ENCODE measurements at places on chromosomes 3 and 15.

GRCh38 chr3:140532793-140533330 lies 145.0 kb upstream of the TRIM42 start:
- peaks cover 11% of the 10 kb centered on the region for H3K27me3 ChIP-seq
- no peak overlapping the region for H3K27ac ChIP-seq
- H3K4me3 ChIP-seq, result no peak overlapping the region
- no peaks in the 10 kb centered on the region for H3K36me3 ChIP-seq
- no peaks in the 10 kb centered on the region for H3K4me1 ChIP-seq

GRCh38 chr3:30986551-30986950 lies 92.1 kb upstream of the GADL1 start:
- H3K27ac ChIP-seq, result no peak overlapping the region
- peaks cover 31% of the 10 kb centered on the region for H3K4me1 ChIP-seq
- no peaks in the 10 kb centered on the region for H3K27me3 ChIP-seq
- DNase-seq, result no peak
- H3K36me3 ChIP-seq, result no peaks in the 10 kb centered on the region
- H3K4me3 ChIP-seq, result no peak overlapping the region

DNA sequence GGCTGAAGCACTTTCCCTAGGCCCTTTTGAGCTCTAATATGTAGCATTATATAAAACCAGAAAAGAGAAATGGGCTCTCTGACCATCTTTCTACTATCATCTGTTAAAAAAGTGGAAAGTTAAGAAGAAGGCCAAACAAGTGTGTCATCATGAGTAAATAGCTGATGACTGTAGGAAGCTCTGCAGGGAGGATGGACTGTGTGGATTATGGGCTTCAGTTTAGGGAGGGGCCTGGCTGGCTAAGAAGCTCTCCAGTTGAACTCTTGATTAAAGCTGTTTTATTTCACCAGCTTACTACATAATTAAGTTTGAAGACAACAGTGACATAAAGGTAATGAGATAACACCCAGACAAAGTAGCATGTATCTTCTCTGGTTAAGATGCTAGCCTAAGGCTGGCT lies 30.6 kb downstream of the INTS14 start:
- H3K27me3 ChIP-seq, result no peaks in the 10 kb centered on the region
- no peak overlapping the region for H3K27ac ChIP-seq
- peaks cover 17% of the 10 kb centered on the region for H3K4me1 ChIP-seq

GRCh38 chr15:23472033-23472432 lies 25.0 kb upstream of the GOLGA6L2 start:
- no peak for DNase-seq
- H3K27me3 ChIP-seq, result no peaks in the 10 kb centered on the region
- no peak overlapping the region for H3K27ac ChIP-seq
- no peaks in the 10 kb centered on the region for H3K4me1 ChIP-seq
- no peaks in the 10 kb centered on the region for H3K36me3 ChIP-seq

- no peaks in the 10 kb centered on the region for H3K36me3 ChIP-seq
- DNase-seq, result no peak
- no peaks in the 10 kb centered on the region for H3K27me3 ChIP-seq
- H3K4me1 ChIP-seq, result no peaks in the 10 kb centered on the region
Observed at GRCh38 chr15:94414916-94415315, 183.6 kb downstream of the MCTP2 start.

- no peaks in the 10 kb centered on the region for H3K27me3 ChIP-seq
- no peak for DNase-seq
- no peak overlapping the region for H3K27ac ChIP-seq
- H3K4me3 ChIP-seq, result no peak overlapping the region
- no peaks in the 10 kb centered on the region for H3K4me1 ChIP-seq
- peaks cover 71% of the 10 kb centered on the region for H3K36me3 ChIP-seq
Observed at GRCh38 chr15:78012643-78013077, 64.9 kb downstream of the TBC1D2B start.

- no peaks in the 10 kb centered on the region for H3K4me1 ChIP-seq
- H3K36me3 ChIP-seq, result no peaks in the 10 kb centered on the region
- no peak overlapping the region for H3K27ac ChIP-seq
- H3K4me3 ChIP-seq, result no peak overlapping the region
- DNase-seq, result no peak
Observed at GRCh38 chr15:49415149-49415548, 7.9 kb upstream of the FGF7 start.

DNA sequence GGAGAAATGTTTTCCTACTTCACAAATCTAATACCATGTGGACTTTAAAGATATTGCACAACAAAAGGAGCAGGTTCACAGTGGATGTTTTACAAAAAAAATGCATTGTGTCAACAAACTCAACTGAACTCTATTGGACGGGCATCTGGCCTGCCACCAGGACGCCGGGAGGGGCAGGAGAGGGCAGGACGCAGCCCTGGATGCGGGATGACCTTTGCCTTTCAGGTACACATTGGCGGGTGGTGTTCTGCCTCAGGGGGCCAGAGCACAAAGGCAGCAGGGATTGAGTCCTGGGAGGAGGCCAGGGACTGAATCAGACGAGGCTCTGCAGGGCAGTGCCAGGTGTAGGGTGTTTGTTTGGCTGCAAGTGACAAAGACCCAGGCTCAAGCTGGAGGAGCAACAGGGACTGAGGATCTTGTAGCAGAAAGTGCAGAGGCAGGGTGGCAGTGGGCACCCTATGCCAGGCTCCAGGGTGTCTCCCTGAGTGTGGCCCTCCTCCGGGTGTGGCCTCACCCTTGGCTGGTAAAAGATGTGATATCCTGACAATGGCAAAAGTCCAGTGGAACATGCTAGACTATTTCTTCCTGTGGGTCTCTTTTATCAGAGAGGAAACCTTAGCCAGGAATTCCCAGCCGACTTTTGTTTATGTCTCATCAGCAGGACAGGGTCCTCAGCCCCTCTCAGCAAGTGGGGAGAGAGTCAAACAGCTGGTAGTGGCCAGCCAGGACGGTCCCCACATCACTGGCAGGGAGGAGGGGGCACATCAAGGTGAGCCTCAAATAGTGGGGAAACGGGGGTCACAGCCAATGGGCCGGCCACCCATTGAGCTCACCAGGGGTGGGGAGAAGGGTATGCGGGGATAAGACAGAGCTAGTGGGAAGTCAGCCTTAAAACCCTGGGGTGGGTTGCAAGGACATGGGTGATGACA lies 29.7 kb upstream of the KLF13 start:
- H3K27ac ChIP-seq, result no peak overlapping the region
- no peaks in the 10 kb centered on the region for H3K27me3 ChIP-seq
- H3K4me3 ChIP-seq, result no peak overlapping the region
- DNase-seq, result no peak

DNA sequence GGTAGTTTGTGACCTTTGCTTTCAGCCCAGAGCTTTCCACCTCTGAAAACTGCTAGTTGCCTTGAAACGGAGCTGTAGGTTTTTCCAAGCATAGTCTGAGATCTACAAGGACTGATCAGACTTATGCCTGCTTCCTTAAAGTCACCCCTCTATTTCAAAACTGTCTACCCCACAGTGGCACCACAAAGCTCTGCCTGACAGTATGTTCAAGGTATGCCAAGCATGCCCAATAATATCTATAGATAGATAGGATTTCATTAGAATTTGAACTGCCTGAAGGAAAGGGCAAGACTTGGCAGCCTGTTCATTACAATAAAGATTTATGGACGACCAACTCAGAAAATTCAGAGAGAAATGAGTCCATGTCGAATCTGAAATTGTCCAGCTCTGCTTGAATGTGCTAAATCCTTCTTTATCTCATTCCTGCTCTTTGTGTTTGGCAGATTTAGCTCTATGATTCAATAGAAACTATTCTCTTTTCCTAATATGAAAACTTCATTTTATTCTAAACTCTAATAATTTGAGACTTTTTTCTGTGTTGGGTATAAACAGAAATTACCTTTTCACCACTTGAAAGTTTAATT lies 227.6 kb upstream of the TBC1D5 start:
- peaks cover 82% of the 10 kb centered on the region for H3K4me1 ChIP-seq
- no peaks in the 10 kb centered on the region for H3K27me3 ChIP-seq
- no peaks in the 10 kb centered on the region for H3K36me3 ChIP-seq

GRCh38 chr3:17140670-17141505 lies 256.1 kb downstream of the PLCL2 start:
- no peak for DNase-seq
- no peaks in the 10 kb centered on the region for H3K27me3 ChIP-seq
- H3K36me3 ChIP-seq, result no peaks in the 10 kb centered on the region
- no peak overlapping the region for H3K4me3 ChIP-seq
- H3K4me1 ChIP-seq, result peaks cover 6% of the 10 kb centered on the region
- H3K27ac ChIP-seq, result no peak overlapping the region

DNA sequence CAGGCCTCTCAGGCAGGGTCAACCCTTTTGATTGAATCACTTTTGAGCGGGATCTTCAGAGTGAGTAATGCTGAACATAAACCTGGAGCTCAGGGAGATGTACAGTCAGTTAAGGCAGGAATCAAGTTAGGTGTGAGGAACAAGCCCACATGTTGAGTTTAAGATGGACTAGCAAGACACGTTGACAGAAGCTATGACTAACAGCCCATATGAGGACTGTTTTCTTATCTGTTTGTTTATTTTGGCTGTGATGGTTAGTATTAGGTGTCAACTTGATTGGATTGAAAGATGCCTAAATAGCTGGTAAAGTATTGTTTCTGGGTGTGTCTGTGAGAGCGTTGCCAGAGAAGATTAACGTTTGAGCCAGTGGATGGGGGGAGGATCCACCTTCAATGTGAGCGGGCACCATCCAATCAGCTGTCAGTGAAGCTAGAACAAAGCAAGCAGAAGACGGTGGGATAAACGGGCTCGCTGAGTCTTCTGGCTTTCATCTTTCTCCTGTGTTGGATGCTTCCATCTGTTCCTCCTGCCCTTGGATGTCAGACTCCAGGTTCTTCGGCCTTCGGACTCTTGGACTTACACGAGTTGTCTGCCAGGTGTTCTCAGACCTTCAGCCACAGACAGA lies 232.3 kb upstream of the STAC start:
- no peak overlapping the region for H3K4me3 ChIP-seq
- no peak for DNase-seq
- H3K27me3 ChIP-seq, result no peaks in the 10 kb centered on the region
- H3K36me3 ChIP-seq, result no peaks in the 10 kb centered on the region
- no peak overlapping the region for H3K27ac ChIP-seq

GRCh38 chr15:78617076-78617475 lies 3.7 kb downstream of the CHRNA3 start:
- H3K4me1 ChIP-seq, result peaks cover 23% of the 10 kb centered on the region
- H3K27ac ChIP-seq, result no peak overlapping the region
- H3K36me3 ChIP-seq, result no peaks in the 10 kb centered on the region
- peaks cover 29% of the 10 kb centered on the region for H3K27me3 ChIP-seq
- no peak overlapping the region for H3K4me3 ChIP-seq

- H3K27me3 ChIP-seq, result no peaks in the 10 kb centered on the region
Observed at GRCh38 chr3:113214917-113215595, 3.7 kb downstream of the BOC start.

GRCh38 chr3:104933972-104934371 lies 432.7 kb upstream of the ALCAM start:
- no peaks in the 10 kb centered on the region for H3K36me3 ChIP-seq
- DNase-seq, result no peak
- H3K27me3 ChIP-seq, result no peaks in the 10 kb centered on the region

GRCh38 chr3:79246875-79247724 lies 520.7 kb downstream of the ROBO1 start:
- H3K36me3 ChIP-seq, result no peaks in the 10 kb centered on the region
- no peak overlapping the region for H3K4me3 ChIP-seq
- DNase-seq, result no peak
- no peaks in the 10 kb centered on the region for H3K27me3 ChIP-seq
- no peaks in the 10 kb centered on the region for H3K4me1 ChIP-seq

DNA sequence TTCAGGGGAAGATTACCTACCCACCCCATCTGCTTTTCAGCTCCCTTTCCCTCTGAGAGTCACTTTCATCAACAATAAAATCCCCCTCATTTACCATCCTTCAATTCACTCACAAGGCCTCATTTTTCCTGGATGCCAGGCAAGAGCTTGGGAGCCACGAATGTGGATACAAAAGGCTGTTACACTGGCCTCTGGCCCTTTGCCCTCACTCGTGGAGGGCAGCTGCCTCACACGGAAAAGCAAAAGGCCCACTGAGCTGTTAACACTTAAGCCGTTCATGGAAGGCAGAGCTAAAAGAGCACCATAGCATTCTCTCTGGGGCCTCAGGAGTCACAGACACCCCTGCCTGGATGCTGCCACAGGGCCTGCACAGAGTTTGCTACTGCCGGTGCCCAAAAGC lies 102.4 kb upstream of the TUSC7 start:
- H3K27ac ChIP-seq, result no peak overlapping the region
- no peaks in the 10 kb centered on the region for H3K4me1 ChIP-seq
- H3K27me3 ChIP-seq, result no peaks in the 10 kb centered on the region
- no peak overlapping the region for H3K4me3 ChIP-seq
- no peak for DNase-seq

DNA sequence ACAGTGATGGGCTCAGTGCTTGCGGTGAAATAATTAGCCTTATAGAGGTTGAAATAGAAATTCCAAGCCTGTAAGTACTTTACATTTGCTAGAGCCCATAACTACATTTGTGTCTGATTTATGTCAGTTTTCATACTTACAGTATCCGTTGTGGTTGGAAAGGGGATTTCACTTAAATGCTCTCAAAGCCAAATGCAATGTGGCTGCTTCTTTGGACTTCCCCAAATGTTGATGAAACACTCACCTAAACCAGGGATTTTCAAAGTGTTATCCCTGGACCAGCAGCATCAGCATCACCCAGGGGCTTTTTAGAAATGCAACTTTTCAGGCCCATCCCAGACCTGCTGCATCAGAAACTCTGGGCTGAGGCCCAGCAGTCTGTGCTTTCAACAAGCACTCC lies 378.7 kb downstream of the MCTP2 start:
- peaks cover 6% of the 10 kb centered on the region for H3K4me1 ChIP-seq
- H3K36me3 ChIP-seq, result no peaks in the 10 kb centered on the region
- no peak overlapping the region for H3K4me3 ChIP-seq
- no peak for DNase-seq
- H3K27ac ChIP-seq, result no peak overlapping the region

- H3K27me3 ChIP-seq, result no peaks in the 10 kb centered on the region
- H3K36me3 ChIP-seq, result no peaks in the 10 kb centered on the region
- H3K4me3 ChIP-seq, result no peak overlapping the region
Observed at GRCh38 chr15:92839696-92840095, 60.4 kb upstream of the CHD2 start.

DNA sequence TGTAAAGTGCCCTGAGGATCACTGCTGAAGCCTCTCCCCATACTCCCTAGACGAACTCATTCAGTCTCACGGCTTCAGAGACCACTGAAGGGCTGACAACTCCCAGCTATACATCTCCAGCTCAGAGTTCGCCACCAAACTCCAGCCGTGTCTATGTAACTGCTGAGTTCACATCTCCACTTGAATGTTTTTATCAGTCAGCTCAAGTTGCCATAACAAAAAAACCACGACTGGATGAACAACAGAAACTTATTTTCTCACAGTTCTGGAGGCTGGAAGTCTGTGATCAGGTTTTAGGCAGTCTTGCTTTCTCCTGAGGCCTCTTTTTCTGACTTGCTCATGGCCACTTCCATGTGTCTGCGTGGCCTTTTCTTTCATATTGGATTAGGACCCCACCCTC lies 223.0 kb upstream of the LRRFIP2 start:
- no peaks in the 10 kb centered on the region for H3K4me1 ChIP-seq
- H3K27me3 ChIP-seq, result no peaks in the 10 kb centered on the region
- no peak overlapping the region for H3K4me3 ChIP-seq
- H3K27ac ChIP-seq, result no peak overlapping the region

- H3K4me1 ChIP-seq, result 0 out of 2 replicates have a peak, but pooled peaks cover 3% of the 10 kb centered on the region
- no peak overlapping the region for H3K27ac ChIP-seq
Observed at GRCh38 chr3:120457827-120458226, 7.0 kb upstream of the FSTL1 start.

All from DND-41 (cell line).